ELF-1 (cell line): ENCODE measurements at places on chromosomes 12 and 14.

DNA sequence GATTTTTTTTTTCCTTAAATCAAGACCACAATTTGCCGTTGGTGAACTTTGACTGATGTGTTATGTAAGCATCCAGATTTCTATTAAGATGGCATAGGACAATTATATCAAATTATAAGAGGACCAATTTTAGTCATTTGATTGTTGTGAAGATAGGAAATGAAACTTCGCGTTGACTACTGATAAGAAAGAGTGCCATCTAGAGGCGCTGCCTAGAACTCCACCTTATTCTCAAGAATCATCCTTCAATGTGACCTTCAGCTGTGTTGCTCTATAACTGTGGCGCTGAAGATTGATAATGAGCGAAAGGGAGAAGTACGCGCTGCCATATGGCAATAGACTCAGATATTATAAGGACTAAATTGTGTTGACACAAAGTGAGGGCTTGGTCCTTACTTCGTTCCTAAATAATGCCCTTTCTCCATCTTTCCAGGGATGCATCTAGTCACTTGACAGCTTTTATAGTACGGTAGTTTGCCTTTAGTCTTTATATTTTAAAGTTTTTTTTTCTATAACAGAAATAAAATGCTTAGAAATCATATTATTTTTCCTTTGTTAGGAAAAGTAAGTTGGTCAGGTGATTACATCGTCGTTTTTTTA is 350.8 kb upstream of the STXBP6 start:
- DNase-seq, result no peak

DNA sequence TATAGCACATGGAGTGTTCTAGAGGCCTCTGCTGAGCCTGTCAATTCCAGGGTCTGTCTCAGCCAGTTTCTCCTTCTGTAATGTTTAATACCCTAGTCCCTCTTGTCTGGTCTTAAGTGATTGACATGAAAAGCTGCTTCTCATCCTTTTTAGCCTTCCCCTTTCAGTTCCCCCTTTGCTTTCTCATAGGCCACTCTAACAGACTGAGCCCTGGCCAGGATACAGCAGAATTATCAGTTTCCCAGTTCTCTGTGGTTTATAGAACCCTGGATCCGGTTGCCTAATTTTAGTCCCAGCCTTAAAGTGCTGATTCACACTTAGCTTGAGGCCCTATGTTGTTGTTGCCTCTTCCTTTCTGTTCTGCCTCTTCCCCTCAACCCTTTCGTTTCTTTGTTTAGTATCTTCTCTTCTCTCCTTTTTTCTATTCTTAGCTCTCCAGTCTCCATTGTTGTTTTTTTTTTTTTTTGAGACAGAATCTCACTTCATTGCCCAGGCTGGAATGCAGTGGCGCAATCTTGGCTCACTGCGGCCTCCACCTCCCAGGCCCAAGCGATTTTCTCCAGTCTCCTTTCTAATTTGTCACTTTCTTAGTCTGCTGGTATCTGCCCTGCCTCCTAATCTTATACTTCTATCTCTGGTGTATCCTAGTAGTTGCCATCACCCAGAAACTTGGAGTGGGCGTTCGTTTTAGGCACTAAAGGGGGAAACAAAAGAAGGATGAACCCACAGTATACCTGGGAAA is 2.9 kb upstream of the BIN2 start:
- peak; percentile 53 for DNase-seq

DNA sequence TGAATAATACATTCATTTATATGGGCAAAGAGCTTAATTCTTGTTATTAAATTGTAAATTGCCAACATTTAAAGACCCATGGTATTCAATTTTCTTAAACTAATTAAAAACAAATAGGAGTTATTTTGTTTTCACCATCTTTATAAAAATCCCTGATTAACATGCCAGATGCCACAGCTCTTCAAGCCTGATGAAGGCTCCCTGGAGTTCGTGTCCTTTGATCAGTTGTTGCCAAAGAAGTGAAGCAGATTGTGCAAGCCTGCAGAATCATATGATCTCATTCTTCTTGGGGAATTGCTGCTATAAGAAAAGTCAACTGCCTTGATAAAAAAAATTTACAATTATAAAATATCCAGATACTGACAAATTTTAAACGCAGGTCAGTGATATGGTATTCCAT is 288.3 kb upstream of the PPFIA2 start:
- DNase-seq, result no peak

GRCh38 chr14:54570631-54571415 is 3.9 kb downstream of the SAMD4A start:
- no peak for DNase-seq

DNA sequence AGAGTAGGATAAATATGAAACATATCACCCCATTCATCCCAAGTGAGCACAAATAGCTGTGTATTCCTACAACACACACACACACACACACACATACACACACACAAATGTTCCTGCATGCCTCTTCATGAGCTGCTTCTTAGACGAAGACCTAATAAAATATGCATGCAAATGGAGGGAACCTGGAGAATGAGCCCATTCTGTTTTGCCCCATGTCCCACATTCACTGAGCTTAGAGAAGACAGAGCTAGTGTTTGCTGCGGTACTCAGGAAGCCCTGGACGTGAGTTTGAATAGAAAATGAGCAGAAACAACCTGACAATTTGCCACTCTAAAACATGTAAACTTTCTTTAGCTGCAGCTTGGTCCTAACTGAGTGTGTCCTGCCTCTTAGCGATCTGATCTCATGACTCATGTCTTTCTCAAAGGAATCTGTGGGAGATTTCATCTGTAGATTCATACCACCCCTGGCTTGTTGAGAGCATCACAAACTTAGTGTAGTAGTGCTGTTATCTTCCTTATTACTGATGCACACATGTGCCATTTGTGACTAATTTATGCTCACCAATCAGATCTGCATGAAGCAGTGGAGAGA is 86.8 kb downstream of the ITPR2 start:
- no peak for DNase-seq

DNA sequence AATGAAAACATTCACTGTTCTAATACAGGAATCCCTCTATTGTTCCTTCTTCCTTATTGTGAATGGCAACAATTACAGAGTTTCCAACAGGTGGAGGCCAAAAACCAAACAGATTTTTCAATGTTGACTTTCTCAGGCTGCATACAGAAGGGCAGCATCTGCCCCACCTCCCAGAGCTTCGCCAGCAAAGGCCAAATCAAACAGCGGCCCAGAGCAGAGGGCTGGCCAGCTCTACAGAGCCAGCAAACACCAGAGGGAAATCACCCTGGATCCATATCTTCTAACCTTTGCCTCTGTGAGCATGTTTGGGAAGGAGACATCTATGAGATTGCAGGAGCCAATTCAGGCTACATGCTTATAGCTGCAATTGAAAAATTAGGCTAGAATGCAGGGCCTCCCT is 4.4 kb upstream of the CRACR2A start:
- DNase-seq, result no peak

DNA sequence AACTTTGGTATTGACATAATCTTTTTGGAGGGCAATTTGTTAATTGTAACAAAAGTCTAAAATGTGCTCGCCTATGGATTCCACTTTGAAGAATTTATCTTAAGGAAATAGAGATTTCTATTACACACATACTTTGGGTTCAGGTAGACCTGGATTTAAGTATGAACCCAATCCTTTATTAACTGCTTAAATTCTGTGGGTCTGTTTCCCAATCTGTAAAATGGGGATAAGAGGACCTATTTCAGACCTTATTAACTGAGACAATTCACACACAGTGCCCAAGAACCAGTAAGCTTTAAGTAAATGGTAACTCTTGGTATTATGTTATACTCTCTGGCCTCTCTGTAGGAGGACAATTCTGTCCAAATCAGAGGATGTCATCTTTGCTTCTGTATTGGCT is 822 bp upstream of the EIF2B2 start:
- no peak for DNase-seq

DNA sequence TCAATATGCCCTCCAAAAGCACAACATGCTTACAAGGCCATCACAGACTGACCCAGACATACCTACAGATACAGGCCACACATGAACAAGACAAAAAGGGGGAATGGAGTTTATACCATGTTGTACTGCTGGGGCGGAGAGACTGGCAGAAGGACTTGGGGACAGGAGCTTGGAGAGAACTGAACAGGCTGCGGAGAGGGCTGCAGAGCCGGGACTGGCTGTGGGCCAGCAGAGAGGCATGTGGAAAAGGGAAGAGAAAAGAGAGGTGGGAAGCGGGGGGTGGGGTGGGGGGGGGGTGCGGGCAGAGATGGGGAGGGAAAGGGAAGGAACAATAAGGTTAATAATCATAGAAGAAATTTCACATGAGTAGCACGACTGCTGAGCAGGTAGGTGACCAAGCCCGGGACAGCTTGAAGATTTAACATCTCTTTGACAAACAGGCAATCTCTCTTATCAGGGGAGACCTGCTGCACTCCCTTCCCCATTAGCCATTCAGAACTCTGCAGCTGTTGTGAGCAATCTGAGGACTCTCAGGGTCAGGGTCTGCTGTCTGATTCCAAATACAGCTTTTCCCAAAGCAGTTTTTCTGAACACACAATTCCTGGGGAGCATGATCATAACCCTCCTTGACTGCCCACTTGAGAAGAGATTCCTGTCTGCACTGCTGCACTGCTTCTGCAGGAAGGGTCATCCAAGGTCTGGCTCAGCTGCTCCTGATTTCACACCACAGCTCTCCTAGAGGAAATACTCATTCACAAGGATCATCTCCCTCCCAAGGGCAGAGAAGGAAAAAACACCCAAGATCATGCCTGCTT is 21.6 kb upstream of the STAC3 start:
- no peak for DNase-seq

- no peak for DNase-seq
These were observed 54.9 kb downstream of the HECTD4 start for GRCh38 chr12:112327209-112327938.

- no peak for DNase-seq
These were observed 100.3 kb downstream of the SETD3 start for GRCh38 chr14:99380402-99380801.

GRCh38 chr12:45235087-45236025 is 19.5 kb downstream of the ANO6 start:
- DNase-seq, result peak; percentile 90

DNA sequence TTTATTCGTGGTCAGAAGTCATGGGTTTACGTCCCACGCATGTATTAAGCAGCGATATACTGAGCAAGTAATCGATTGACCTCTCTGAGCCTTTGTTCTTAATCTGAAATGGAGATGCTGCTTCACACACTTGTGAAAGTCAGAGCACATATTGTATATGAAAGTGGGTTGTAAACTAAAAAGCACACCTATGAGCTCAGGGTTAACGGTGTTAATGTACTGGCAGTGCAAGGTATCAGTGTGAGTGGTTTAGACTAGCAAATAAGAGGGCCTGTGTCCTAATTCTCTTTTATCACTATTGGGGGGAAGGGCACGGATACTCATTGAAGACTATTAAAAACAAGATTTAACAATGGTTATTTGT is 676 bp downstream of the MRPL42 start:
- no peak for DNase-seq

- no peak for DNase-seq
These were observed 7.3 kb downstream of the SCYL2 start for GRCh38 chr12:100274291-100274690.

- DNase-seq, result no peak
These were observed 69.0 kb downstream of the ZFP36L1 start for GRCh38 chr14:68723808-68724268.

GRCh38 chr14:51240804-51241380 is 845 bp downstream of the TMX1 start:
- no peak for DNase-seq

GRCh38 chr12:33752854-33753253 is 269.4 kb upstream of the ALG10 start:
- DNase-seq, result peak; percentile 1

GRCh38 chr14:77421201-77421600 is 2.1 kb downstream of the NOXRED1 start:
- no peak for DNase-seq

DNA sequence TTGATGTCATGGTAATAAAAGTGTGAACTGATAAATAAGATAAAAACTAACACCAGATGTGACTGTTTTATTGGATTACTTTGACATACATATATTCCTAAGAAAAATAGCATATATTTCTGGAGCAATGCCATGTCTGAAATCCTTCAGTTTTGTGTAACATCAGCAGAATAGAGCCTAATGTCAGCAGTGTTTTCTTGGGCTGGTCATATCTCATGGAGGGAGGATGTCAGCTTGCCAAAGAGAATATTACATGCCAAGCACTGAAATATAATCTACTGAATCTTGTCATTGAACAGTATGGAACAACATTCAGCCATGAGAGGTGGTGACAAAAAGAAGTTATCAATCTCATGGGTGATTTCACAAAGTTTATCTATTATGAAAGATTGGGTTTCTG is 220.3 kb downstream of the KLHL28 start:
- no peak for DNase-seq

- no peak for DNase-seq
These were observed 214.7 kb downstream of the PHLDA1 start for GRCh38 chr12:75816897-75817296.
